ENCODE measurements at places on chromosomes 7 and 10.

GRCh38 chr7:77674878-77675277, 21.4 kb upstream of the RSBN1L start:
- no peak for DNase-seq

DNA sequence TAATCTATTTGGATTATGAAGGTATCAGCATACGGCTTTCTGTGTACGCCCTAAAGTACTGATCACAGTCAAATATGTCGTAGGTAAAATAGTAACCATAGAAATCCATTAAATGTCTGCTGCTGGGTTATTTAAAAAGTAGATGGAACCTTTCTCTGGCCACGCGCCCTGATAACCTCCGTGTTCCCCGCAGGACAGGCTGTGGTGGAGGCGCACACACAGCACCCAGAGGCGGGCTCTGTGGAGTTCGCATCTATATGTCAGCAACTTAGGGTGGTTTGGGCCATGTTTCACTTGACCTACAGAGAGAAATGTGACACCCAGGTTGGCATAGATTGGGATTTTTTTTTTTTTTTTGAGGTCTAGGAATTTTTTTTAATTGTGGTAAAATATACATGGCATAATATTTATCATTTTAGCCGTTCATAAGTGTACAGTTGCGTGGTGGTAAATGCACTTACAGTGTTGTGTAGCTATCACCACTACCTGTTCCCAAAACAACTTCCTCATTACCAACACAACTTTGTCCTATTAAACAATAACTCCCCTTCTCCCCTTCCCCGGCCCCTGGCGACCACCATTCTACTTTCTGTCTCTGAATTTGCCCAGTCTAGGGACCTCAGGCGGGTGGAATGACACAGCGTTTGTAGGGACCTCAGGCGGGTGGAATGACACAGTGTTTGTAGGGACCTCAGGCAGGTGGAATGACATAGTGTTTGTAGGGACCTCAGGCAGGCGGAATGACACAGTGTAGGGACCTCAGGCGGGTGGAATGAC, 15.4 kb downstream of the PPP2R2D start:
- no peak for DNase-seq

- DNase-seq: no peak
Observed at GRCh38 chr10:87740254-87740655, 77.8 kb downstream of the ATAD1 start.

DNA sequence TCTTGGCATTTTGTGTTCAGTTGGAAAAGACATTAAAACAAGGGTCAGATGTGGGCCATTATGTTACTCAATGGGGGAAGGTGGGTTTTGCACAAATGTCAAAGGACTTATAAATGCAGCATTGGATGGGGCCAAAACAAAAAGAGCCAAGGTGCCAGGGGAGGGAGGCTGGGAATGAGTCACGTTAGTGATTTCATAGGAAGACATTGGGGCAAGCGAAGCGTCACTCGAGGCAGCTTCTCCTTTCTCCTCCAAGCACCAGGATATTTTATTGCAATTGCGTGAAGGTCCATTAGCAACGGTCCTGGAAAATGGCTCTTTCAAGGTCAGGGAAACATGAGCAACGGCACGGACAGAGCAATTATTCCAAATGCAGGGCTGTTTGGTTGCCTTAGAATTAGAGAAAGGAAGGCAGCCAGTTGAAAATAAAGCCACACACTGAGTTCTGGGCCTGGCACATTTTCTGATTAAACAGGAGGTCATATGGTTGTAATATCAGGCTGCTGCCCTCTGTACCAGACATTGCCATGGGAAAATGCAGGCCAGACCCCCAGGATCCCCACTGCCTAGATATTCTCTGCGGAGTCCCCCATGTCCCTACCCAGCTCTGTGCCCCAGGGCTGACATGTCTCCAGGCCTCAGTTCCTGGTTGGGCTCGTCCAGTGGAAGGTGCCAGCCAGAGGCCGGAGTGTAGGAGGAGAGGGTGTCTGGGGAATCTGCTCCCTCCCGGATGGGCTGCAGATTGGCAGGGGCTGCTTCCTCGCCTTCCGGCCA, 63.3 kb upstream of the NANOS1 start:
- DNase-seq: no peak

GRCh38 chr10:27041196-27041595, 59.1 kb downstream of the ANKRD26 start:
- no peak for DNase-seq

GRCh38 chr10:94409021-94409657, 6.8 kb downstream of the TBC1D12 start:
- no peak for DNase-seq
